ENCODE measurements at places on chromosomes 2 and 18.
A peak's percentile ranks its signal among the peaks of the same experiment; 100 is the strongest.

DNA sequence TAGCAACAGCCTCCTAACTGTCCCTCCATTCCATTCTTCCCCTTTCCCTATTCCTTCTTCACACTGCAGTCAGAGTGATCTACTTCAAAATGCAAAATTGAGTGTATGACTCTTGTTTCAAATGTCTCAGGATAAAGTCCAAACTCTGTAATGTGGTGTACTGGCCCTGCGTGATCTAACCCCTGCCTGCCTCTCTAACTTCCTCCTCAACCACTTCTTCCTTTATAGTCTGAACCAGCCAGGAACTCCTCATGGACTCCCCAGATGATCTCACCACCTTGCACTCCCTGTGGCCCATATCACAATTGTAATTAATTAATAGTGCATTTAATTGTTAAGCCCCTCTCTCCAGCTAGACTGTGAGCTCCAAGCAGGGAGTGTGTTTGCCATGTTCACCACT is 3.1 kb upstream of the B3GNT2 start:
- DNase-seq = no peak

DNA sequence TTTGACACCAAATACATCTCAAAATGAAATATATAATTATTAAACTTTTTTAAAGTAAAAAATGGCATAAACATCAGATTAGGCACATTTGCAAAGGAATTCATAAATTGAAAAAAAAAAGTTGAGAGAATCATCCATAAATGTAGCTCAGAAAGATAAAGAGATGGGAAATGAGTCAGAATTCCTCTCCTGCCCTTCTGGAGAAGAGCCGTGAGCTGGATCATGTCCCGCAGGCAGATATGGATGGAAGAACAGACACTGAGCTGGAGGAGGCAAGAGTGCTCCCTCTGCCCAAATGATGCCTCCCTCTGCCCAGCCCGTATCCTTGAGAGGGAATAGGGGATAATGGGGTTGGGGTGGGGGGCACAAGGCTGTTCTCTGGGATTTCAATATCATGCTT is 190.9 kb downstream of the TFCP2L1 start:
- DNase-seq = no peak

DNA sequence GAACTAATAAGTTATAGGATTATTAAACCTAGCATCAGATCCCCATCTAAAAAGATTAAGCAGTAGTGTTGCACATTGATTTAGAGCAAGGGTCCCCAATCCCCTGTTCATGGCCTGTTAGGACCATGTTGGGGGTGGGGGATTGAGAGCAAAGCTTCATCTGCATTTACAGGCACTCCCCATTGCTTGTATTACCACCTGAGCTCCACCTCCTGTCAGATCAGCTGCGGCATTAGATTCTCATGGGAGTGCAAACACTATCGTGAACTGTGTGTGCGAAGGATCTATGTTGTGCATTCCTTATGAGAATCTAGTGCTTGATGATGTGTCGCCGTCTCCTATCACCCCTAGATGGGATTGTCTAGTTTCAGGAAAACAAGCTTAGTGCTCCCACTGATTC is 18.4 kb upstream of the PSD4 start:
- no peak for DNase-seq

DNA sequence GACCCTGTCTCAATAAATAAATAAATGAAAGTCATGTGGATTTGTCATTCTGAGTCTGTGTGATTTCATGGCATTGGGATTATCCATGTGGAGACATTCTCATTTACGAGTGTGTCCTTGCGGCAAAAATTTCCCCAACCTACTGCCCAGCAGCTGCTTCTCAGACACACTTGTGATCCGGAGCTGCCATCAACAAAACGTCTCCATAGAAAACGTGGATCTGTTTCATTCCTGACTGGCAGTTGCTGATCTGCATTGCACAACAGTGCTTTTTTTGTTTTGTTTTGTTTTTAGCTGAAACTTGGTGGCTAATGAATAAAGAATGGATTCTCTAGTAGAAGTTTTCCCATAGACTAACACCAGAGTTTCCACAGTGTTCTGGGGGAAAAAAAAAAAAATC is 74.7 kb downstream of the TGIF1 start:
- DNase-seq = no peak

GRCh38 chr18:73901566-73901965 is 246.1 kb downstream of the FBXO15 start:
- DNase-seq = no peak

- DNase-seq = no peak
Observed at GRCh38 chr2:109171444-109172334, 42.7 kb downstream of the SH3RF3 start.

- DNase-seq = no peak
Observed at GRCh38 chr18:31598021-31598805, 6.5 kb downstream of the TTR start.

- no peak for DNase-seq
Observed at GRCh38 chr2:109066917-109067597, 61.9 kb upstream of the SH3RF3 start.

- no peak for DNase-seq
Observed at GRCh38 chr18:34744569-34744968, 34.5 kb downstream of the DTNA start.

- DNase-seq = no peak
Observed at GRCh38 chr2:59968441-59968840, 585.0 kb downstream of the BCL11A start.

DNA sequence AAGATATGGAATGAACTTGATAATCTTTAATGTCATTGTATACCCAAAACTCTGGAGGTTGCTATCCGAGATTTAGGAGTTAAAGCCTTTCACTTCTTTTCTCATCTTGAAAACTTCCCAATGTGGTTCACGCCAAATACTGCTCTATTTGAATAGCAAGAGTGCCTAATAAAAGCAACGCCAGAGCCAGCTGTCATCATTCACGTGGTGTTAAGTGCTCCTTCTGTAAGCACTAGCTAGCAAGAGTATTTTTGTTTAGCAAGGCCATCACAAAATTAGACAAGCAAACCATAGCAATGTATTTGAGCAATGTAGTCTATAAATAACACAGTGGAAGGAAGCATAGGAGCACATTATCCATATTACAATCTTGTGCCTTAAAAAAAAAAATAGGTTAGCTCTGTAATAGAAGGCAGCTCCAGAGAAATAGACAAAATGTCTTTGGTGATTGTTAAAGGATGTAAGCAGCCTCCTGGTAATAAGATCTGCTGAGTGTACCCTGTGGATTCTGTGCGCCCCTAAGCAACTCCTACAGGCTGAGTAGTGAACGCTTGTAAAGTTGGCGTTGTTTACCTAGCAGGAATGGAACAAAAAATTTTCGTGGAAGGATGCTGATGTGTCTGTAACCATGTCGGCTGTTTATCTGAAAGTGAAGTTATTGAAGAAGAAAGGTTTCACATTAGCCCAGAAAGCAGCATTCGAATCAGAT is 518.0 kb downstream of the CNTNAP5 start:
- DNase-seq = no peak

DNA sequence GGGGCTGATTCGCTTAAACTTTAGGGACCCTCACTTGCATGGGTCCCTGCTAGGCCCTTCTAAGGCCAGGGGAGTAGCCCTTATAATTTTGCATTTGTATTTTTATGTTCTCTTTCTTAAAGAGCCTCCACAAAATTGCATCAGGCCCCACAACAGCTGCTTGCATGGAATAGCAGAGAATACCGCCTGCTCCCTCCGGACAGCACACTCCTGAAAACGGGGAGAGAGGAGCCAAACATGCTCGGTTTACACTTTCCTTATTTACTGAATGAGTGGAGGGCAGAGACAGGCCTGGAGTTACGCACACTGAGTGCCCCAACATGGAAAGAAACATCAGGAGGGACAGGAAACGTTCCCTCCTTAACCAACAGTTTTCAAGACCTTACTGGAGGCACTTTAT is 132.2 kb downstream of the ANTXR1 start:
- no peak for DNase-seq

- DNase-seq = no peak
Observed at GRCh38 chr18:49878567-49879270, 65.4 kb upstream of the ACAA2 start.

- DNase-seq = no peak
Observed at GRCh38 chr2:205347899-205348298, 334.4 kb upstream of the NRP2 start.

- no peak for DNase-seq
Observed at GRCh38 chr2:216603010-216603883, 30.0 kb upstream of the IGFBP2 start.

GRCh38 chr2:105299290-105299689 is 30.2 kb downstream of the TGFBRAP1 start:
- DNase-seq = no peak

- no peak for DNase-seq
Observed at GRCh38 chr2:233429175-233429897, 75.0 kb downstream of the DGKD start.

- no peak for DNase-seq
Observed at GRCh38 chr2:9720352-9721093, 89.7 kb upstream of the YWHAQ start.

DNA sequence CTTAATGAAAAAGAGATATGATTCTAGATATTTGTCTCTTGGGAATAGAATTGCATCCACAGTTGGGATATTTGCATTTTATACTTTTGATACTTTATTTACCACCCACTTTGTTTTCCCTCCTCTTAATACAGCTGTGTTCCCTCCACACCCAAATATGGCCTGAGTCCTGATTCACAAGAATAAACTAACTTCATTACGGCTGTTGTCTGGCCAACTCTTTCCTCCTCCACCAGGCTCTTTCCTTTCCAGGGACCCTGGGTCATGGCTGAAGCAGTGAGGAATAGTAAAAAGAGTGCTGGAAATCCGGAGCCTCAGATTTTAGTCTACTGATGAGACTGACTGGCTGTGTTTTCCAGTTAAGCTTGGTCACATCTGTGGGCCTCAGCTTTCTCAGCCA is 48.4 kb upstream of the STAM2 start:
- DNase-seq = no peak

DNA sequence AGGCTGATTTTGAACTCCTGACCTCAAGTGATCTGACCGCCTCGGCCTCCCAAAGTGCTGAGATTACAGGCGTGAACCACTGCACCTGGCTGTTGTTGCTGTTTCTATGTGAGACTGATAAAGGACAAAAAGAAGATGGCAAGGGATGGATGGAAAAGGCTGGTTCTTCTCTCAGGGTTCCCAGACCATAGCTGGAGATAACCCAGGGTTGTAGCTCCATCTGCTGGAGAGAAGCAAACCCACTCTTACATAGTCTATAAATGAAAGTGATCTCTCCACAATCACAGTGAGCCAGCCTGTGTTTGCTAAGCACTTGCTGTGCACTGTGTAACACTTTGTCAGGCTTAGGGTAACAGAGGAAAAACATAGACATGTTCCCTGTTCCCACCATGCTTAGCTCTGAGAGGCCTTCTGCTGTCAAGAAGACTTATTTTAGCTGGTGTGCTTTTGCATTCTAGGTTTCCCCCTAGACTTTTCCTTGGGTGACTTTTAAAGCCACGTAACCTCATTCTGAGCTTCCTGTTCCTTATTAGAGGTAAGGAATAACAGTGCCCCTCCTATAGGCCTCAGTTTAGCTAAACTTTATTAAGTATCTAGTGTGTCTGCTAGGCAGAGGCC is 49.7 kb downstream of the LIMS1 start:
- DNase-seq = peak; percentile 83

- no peak for DNase-seq
Observed at GRCh38 chr2:149278161-149278871, 52.1 kb upstream of the LYPD6 start.

DNA sequence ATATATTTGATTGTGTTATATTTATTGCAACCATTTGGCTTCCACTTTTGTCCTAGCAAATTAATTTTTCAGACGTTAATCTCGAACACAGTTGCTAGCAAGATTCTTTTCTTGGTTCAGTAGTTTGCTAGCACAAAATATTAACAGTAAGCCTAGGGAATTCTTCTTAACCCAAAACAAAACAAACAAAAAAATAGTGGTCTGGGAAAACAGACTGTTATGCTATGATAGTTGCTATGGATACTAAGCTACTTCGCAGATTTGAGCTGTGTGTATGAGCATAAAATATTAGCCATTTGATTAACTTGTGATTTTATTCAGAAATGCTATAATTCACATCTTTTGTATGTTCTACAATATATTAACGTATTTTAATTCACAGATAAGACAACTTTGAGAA is 541.5 kb upstream of the NETO1 start:
- no peak for DNase-seq

DNA sequence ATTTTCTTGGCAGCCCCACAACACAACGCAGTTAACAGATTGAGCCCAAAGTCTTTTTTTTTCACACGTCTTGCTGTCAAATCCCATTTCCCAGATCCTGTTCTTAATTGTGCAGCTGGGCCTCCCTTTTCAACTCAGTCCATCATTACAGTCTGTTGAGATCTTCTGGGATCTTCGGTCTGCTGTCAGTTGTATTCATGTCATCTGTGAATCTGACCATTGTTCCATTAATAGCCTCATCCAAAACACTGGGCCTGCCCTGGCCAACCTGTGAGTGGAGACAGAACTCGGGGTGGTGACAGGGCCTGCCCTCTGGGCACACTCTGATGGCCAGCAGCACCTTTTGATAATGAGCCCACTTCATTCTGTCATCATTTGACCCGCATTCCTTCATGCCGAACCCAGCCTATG is 39.7 kb upstream of the SEMA4C start:
- no peak for DNase-seq

DNA sequence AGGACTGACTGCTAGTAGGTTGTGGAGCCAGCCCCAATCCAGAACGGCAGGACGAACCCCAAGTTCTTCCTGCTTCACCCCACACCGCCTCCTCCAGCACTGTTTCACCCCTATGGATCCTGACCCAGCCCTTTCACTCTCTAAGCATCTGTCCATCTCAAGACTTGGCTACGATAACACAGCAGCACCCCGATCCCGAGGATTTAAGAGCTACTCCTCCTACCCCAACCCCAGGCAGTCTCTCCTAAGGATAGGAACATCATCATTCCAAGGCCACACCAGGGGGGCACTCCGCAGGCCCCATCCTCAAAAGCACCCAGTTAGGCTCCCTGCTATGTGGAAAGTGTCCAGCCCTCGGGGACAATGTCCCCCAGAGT is 645 bp downstream of the KCTD18 start:
- DNase-seq = peak; percentile 26

- no peak for DNase-seq
Observed at GRCh38 chr2:71756280-71756906, 303.0 kb downstream of the DYSF start.

DNA sequence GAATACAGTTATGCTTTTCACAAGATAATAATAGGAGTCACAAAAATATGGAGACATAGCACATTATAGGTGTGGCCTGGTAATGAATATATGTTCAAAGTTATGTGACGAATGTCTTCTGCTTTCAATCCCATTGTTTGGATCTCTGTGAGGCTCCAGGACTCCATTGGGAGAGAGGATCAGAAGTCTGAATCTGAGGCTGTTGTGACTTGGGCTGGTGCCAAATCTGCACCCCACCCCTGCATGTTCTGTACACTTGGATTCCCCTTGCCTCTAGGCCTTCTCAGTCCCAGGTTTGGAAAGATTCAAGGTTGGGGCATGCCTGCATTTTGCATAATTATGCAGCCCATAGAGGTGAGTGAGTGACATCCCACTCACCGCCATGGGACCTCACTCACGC is 103.1 kb upstream of the MGAT5 start:
- DNase-seq = no peak

DNA sequence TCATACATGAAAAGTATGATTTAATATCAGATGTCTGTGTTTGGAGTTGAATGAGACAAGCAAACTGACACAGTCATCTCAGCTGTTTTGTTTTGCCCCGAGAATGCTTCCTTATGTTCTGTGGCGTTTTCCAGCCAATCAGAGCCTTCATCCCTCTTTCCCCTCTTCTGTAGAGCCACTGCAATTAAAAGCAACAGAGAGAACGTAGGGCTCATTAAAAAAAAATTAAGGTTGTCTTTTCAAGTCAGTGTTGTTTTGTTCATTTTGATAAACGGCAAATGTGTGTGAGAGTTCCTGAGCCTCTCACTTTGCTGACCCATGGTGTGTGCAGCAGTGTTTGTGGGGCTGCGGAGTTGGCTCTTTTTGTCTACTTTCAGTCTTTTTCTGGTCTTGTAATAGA is 216.0 kb downstream of the FHOD3 start:
- no peak for DNase-seq

All from ACHN (cell line).